ENCODE measurements at places on chromosomes 3 and 15.

GRCh38 chr3:113212150-113212843 is 940 bp downstream of the BOC start:
- no peak for DNase-seq

DNA sequence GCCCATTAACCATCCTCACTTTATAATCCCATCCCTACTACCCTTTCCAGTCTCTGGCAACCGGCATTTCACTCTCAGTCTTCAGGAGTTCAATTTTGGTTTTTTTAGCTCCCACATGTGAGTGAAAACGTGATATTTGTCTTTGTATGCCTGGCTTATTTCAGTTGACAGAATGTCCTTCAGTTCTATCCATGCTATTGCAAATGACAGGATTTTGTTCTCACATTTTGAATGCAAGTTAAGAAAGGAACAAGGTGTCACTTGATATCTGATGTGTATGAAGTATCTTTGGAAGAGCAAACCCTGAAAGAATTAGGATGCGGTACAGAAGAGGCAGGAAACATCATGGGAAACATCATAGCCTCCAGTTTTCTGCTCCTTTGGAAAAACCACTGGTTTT is 298.1 kb downstream of the THSD4 start:
- no peak for DNase-seq

- no peak for DNase-seq
Measured at GRCh38 chr3:58482917-58483636, 8.8 kb upstream of the KCTD6 start.

- no peak for DNase-seq
Measured at GRCh38 chr3:15976524-15976923, 178.7 kb upstream of the ANKRD28 start.

- no peak for DNase-seq
Measured at GRCh38 chr3:52892290-52892624, 5.1 kb downstream of the STIMATE start.

GRCh38 chr3:100754563-100755334 is 45.5 kb downstream of the TFG start:
- DNase-seq = peak; percentile 12

- DNase-seq = no peak
Measured at GRCh38 chr3:106083207-106083606, 214.4 kb upstream of the CBLB start.
